ENCODE measurements at places on chromosomes 11 and 22.

GRCh38 chr11:9301720-9302119 lies 12.7 kb downstream of the TMEM41B start:
- DNase-seq = no peak

- DNase-seq = no peak
Measured at GRCh38 chr22:21790359-21790758, 54.8 kb upstream of the YPEL1 start.

DNA sequence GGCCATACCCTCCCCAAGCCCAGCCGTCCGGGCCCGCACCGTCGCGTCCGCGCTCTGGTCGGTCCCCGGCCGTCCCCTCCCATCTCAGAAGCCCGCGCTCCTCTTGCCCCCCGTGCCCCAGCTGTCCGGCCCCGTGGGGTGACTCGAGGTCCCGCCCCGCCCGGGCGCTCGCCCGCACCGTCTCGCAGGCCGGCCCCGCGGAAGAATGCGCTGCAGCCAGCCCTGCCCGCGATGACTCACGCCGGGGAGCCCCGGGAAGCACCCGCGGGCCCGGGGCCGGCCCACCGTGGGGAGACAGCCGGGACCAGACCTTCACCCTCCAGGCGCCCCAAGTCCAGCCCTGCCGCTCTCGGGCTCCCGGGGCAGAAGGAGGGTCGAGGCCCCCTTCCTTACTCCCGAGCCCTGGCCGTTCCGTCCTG lies 320 bp upstream of the PHLDA2 start:
- no peak for DNase-seq

- no peak for DNase-seq
Measured at GRCh38 chr11:120343429-120343828, 7.2 kb downstream of the ARHGEF12 start.

DNA sequence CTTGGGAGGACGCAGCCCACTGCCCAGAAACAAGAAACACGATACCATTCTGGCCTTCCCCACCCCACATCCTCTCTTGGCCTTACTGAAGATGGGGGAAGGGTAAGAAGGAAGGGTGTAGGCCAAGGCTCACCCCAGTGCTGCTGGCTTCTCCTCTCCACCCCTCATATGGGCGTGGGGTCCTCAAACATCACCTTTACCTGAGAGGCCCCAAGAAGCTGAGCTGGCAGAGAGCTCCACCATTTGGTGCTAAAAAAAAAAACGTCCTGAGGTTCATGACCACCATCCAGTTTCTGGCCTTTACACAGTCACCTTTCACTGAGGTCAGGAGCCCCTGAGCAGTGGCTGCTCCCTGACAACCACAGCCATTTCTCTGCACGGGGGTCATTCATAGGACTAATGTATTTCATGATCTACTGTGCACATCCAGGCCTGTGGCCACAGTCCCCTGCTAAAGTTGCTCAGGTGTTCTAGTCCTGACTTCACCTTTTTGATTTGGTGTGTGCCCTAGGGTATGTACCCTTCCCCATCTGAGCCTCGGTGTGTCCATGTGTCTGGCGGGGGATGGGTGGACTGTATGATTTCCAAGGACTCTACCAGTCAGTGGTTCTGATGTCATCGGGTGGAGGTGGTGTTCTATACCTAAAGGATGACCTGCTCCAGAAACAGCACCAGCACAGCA lies 15.1 kb downstream of the RHOG start:
- DNase-seq = no peak

DNA sequence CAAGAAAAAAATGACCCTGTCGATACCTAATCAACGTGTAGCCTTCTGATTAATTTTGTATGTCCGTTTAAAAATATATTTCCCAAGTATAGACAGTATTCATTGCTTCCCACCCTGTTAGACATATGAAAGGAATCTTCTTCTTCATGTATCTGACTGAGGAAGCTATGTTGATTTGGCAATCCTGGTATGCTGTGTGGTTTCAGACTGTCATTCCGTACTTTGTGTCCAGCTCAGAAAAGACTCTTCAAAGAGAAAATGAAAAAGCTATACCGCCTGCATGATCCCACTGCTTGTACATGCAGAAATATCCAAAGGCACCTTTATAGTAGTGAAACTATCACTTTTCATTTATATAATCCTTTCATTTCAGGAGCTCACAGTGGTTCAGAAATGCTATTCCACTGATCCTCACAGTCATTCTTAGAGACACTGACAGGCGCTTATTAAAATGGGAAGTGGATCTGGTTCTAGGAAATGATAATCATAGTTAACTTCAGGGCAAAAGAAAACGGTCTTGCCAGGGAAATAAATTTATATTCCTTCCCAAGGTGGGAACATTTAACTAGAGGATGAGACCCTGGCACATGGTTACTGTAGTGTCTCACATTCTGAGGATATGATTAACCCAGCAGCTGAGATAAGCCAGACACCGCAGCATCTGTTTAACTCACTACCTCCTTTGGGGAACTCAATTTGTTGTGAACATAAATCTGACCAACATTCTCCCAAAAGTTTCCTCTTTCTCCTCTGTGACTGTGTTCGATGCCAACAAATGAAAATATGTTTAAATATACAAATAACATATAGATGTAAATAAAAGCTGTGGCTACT lies 599.2 kb upstream of the LUZP2 start:
- no peak for DNase-seq

DNA sequence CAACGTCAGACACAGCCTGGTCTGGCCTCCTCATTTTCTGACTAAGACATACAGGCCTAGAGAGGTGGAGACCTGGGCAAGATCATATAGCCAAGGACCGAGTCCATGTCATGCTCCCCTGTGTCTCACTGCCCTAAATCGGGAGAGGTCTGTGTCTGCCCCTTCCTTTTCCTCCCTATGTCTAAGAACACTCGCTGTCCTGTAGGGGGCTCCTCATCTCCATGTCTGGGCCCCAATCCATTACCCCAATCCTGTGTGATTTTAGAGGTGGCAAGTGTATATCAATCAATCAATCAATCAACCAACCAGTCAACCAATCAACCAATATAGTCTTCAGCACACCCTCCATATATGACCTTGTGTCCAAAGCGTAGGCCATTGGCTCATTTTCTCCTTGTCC lies 125.7 kb downstream of the KIRREL3 start:
- no peak for DNase-seq

DNA sequence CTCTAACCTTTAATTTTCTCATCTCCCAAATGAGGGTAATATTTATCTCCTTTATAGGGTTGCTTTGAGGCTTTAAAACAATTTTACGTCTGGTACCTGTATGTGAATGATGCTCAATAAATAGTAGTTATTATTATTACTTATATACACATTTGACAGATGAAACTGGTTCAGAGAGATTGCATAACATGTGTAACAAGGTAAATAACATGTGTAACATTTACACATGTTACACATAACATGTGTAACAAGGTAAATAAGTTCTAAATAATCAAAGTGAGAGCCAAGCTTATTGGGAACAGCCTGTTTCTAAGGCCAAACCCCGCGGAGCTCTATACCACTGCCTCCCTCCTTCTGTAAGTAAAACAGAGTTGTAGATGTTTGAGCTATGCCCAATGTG lies 100.9 kb downstream of the MPPED2 start:
- no peak for DNase-seq

- no peak for DNase-seq
Measured at GRCh38 chr11:132357811-132358572, 987.6 kb downstream of the NTM start.

GRCh38 chr11:47233989-47234668 lies 14.5 kb downstream of the ACP2 start:
- DNase-seq = no peak

DNA sequence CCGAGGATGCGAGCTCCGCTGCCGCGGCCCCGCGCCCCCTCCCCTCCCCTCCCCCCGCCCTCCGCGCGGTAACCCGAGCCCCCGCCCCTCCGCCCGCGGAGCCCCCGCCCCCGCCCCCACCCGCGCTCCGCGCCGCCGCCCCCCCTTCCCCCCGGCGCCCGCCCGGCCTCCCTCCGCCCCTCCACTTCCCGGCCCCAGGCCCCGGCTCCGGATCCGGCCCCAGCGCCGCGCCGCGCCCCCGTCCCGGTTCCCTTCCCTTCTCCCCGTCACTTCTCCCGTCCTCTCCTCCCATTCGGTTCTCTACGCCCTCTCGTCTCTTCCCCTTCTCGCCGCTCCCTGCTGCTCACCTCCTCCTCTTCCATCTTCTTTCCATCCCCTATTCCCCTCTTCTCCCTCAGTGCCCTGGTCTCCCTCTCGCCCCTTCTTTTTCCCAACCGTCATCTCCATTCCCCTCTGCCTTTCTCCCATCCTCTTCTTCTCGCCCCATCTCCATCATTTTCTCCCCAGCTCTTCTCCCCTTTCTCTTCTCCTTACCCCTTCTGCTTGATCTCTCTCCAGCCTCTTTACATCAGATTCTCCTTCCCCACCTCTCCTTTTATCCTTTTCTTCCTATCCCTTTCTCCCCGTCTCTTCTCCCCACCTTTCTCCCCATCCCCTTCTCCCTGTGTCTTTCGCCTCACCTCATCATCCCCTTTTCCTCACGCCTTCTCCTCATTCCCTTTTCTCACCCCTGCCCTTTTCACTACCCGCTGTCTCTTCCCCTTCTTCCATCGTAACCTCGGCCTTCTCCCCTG lies at the start of gene DCHS1:
TSS of gene DCHS1 (minus strand) at position 20 of the 794 bp plus-strand sequence. CDS start 14,196 bp downstream, outside the sequence.
- DNase-seq = no peak

DNA sequence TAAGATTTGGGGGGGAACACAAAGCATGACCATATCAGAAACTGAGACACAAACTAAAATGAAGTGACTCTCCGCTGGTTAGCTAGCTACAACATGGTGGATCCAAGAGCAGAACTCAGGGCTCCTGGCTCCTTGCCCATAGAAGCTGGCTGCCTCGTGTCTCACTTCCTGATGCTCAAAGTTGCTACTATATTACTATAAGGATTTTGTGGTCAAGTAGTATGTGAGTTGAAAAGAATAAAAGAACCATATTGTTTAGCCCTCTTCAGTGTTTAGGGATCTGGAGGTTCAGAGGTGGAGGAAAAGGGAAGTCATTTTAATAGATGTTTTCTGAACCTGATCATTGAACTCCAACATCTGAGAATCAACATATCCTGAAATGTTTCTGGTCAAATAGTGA lies 16.9 kb upstream of the SIK2 start:
- no peak for DNase-seq

DNA sequence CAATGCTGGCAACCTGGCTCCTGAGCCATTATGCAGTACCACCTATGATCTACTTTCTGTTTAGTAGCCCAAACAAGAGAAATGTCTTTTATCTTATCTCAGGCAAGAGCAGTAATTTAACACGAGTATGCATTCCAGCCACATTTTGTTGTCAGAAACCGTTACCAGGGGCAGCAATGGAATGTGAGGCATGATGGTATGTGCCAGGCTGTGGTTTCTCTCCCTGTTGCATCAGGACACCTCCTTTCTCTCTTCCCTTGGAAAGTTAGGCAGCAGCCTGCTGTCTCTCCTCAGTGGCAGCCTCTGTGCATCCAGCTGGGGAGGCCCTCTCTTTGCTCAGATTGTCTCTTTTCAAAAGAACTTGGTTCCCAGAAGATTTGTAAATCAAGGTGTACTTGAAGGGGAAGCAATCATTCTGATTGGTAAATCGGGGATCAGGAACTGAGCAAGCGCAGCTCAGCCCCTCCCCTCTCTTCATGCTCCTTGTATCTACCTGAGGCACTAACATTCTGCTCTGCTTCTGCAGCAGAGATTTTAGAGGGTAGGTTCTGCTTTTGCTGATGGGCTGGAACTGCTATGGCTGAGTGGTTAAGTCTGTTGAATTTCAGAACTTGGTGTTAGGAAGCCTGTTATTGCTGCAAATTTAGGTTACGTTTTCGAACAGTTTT lies 229.2 kb downstream of the ADAMTS15 start:
- peak; percentile 42 for DNase-seq

DNA sequence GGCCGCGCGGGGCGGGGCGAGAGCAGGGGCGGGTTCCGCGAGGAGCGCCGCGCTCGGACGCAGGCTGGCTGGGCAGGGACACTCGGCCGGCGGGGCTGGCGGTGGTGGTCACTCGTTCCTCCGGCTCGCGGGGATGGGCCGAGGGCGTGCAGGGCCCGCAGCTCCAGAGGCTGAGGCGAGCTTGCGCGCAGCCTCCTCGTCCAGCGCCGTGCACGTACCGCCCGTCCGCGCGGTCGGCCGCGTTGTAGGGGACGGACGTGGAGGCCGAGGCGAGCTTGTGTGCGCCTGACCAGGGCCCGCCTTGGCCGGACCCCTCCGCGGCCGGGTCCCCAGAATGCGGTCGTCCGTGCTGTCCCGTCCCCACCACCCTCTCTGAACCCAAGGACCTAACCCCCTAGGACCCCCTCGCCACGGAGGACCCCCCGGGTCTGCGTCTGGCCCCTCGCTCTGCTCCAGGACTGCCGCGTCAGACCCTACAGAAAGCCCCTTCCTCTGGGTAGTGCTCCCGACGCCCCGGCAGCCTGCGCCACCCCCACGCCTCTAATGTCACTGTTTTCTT lies 569 bp upstream of the YPEL1 start:
- no peak for DNase-seq

DNA sequence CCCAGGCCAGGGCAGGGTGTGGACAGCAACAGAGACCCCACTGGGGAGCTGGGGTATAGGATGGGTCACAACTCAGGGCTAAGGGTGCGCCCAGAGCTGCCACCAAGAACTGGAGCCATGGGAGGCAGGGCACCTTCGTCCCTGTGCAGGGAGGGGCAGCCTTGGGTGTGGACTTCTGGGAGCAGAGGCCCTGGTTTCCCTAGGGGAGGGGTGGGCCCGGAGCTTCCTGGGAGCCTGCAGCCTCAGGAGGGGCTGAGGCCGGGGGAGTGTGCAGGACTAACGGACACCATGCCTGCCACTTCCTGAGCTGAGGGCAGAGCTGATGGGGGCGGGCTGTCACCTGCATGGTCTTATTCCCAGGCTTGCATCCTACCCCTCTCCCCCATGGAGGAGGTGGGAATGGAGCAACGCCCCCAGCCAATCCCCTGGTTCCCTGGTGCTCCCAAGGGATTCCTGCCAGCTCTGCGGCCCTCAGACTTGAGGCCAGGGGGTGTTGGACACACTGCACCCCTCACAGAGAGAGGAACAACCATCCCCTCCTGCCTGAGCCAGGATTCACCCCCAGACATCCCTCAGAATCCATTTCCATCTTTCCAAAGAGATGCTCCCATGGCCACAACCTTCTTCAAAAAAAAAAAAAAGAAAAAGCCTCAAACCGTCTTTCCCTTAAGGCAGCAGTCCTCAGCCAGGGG lies 225.7 kb downstream of the CTTN start:
- no peak for DNase-seq

GRCh38 chr11:69245491-69246345 lies 48.2 kb upstream of the MYEOV start:
- DNase-seq = no peak

- DNase-seq = no peak
Measured at GRCh38 chr11:64655941-64656601, 65.1 kb downstream of the SLC22A12 start.

- DNase-seq = no peak
Measured at GRCh38 chr11:124586238-124586860, 16.6 kb downstream of the OR8A1 start.

- no peak for DNase-seq
Measured at GRCh38 chr11:17013548-17014320, 480 bp downstream of the PLEKHA7 start.

- DNase-seq = no peak
Measured at GRCh38 chr11:1503708-1504104, 17.1 kb upstream of the MOB2 start.

All from keratinocyte (primary cell).